Liver (tissue), 10 donors: ENCODE measurements at places on chromosomes 5 and 9. TPM values are rescaled to one million over a fixed set of nuclear protein-coding genes. Genes with fewer than 3 reads are reported as not detected.

GRCh38 chr5:14503017-14503680 lies 78.4 kb upstream of the OTULINL start:
- DNase-seq = no peak

DNA sequence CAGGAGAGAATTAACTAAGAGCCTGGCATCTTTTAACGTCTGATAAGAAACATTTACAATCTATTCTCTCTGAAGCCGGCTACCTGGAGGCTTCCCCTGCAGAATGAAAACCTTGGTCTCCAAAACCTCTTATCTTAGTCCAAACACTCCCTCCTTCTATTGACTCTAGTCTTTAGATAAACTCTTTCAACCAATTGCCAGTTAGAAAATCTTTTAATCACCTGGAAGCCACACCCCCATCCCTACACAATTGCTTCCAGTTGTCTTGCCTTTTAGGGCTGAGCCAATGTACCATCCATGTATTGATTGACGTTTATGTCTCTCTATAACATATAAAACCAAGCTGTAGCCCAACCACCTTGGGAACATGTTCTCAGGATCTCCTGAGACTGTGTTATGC lies 1343.1 kb upstream of the C9orf72 start:
- DNase-seq = no peak

DNA sequence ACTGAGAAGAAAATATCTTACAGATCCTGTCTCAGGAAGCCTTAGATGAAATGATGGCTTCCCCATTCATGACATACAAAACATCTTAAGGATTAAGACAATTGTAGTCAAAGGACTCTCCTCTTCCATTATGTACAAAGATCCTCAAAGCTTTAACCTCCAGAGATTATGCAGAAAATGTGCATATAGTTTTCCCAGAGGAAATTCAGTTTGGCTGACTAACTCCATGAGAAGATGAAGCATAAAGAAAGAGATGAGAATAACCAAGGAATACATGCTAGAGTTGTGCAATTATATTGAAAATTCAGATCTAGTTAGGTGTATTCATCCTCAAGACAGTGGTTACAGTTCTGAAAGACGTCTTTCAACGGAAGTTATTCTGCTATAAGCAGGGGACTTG lies 18.6 kb upstream of the NDUFS4 start:
- no peak for DNase-seq

DNA sequence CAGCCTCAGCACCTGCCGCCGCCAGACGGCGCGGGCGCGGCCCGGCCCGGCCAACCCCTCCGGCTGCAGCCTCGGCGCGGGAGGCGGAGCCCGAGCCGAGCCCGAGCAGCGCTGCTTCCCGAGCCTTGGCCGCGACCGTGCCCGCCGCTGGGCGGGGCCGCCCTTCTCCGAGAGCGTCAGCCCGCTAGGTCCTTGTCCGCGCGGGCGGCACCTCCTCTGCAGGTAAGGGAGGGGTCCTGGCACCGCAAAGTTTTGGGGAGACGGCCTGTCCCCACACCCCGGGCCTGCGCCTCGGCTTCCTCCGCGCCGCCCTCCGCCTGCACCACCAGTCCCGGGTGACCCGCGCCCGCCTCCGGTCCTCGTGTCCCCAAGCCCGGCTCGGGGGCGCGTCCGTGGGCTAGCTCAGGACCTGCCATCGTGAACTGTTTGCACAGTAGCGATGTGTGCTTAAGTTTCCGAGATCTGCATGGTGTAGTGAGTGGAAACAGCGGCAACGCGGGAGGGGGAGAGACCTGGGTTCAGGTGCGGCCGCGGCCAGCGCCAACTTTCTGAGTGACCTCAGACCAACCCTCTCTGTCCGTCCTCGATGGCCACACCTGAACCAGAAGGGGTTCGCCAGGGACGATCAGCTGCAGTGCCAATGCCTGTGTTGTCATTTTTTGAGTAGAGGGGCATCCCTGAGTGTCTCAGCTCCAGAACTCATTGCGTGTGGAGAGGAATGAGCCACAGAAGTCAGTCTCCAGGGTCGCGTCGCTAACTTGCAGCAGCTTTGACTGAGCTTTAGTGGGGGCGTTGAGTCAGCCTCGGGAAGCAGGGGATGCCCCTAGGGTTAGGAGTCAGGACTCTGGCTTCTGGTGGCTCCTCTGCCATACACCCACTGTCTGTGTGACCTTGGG lies at the start of gene FRMPD1:
Gene FRMPD1, plus strand, starts transcription at position 82 of the 896 bp plus-strand sequence. CDS start 41,688 bp downstream, outside the sequence.
- peak; percentile 71 for DNase-seq

DNA sequence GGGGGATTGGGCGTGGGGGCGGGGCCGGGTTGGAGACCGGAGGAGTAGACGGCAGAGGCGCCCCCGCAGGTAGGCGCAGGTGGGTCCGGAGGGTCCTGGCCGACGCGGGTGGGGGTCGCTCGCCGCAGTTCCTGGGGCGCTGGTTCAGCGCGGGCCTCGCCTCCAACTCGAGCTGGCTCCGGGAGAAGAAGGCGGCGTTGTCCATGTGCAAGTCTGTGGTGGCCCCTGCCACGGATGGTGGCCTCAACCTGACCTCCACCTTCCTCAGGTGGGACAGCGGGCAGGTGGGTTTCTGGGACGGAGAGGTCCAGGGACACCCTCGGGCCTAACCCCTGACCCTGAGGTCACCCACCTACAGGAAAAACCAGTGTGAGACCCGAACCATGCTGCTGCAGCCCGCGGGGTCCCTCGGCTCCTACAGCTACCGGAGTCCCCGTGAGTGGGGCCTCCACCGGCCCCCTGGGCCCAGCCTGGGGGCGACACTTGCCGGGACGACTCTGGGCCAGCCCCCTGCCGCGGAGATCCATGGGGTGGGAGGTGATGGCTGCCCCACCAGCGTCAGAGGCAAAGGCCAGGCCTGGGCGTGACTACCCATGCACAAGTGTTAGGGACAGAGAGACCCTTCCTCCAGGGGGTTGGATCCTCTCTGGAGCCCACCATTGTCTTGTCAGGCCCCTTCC lies 1.7 kb downstream of the PTGDS start:
- DNase-seq = no peak

DNA sequence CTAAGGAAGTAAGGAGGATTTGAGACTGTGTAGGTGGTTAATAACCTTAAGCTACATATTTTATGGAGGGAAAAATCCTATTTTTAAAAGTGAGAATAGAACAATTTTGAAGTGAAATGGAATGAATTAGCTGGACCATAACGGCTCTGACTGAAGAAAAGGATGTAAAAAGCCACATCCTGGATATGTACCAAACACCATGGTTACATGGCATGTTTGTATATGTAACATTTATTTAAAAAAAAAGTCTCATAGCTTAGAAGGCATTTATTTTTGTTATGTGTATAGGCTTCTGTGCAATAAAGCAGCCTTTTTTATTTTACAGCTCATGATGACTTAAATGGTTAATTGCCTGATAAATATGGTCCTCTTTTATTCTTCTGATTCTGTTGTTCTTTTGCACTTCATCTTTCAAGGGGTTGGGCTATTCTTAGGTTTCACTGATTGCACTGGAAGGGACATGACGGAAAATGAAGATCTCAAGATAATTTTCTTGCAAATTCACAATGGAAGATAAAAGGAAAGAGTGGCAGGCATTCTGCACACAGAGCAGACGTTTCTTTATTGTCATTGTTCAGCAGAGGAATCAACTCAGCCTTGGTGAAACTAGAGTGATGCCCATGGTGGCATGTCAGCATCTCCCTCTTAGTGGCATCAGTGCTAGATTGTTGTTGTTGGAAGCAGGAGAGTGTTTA lies 63.1 kb downstream of the DOCK8 start:
- DNase-seq = no peak

The STKLD1 gene
- total RNA-seq = 0.37 TPM

- DNase-seq = peak; percentile 55
These were observed 2.0 kb downstream of the PROB1 start for GRCh38 chr5:139392678-139393496.

GRCh38 chr9:93667627-93668026 lies 91.2 kb downstream of the PHF2 start:
- DNase-seq = no peak

GRCh38 chr9:18067548-18068120 lies 406.3 kb upstream of the ADAMTSL1 start:
- DNase-seq = no peak

- no peak for DNase-seq
These were observed 100.6 kb downstream of the ICE1 start for GRCh38 chr5:5523066-5523505.

The SPATA24 gene
- 1.8 TPM for total RNA-seq

DNA sequence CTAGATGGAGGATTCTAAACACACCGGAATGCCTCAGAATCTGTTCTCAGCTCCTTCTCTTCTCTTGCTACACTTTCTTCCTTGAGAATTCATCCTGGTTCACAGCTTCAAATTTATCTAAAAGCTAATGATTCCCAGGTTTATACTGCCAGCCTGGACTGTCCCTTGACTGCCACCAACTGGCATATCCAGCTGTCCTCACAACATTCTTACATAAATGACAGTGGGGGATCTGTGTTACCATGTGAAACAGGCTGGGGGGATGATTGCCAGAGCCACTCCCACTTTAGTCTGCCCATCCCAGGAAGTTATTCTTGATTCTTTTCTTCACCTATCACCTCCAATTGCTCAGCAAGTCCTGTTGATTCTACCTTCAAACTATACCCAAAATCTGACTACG lies 27.2 kb upstream of the ZFR start:
- DNase-seq = no peak

GRCh38 chr5:95564450-95564849 lies 9.5 kb downstream of the ARSK start:
- no peak for DNase-seq

- no peak for DNase-seq
These were observed 7.2 kb upstream of the SFXN1 start for GRCh38 chr5:175471196-175471595.

GRCh38 chr5:124771761-124772160 lies 25.3 kb upstream of the ZNF608 start:
- DNase-seq = no peak

DNA sequence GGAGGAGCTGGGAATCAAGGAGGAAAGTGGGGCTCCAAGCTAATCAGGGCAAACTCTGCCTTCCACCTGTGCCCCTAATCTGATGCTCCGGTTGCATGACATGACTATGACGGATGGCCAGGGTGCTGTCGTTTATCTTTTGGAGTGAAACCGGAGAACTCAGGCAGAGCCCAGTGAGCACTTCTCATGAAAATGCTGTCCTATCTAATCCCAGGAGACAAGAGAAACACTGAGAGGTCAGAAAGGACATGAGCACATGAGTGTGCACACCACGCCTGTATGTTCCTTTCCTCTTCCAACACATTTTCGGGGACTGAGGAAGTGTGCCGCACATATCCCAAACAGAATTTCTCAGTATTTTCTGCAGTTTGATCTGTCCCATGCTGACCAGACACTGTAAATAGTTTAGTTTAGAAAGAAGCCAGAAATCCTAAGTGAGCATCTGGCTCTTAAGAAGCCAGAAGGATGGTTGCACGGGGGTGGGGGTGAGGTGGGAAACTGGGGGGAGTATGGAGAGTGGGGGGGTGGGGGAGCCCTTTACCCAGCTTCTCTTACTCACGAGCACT lies 217.1 kb downstream of the TSSK1B start:
- DNase-seq = no peak

The MUSK gene
- 0.05 TPM for total RNA-seq

- no peak for DNase-seq
These were observed 23.2 kb downstream of the PRUNE2 start for GRCh38 chr9:76882686-76883085.

The IFNA6 gene
- total RNA-seq = not detected

DNA sequence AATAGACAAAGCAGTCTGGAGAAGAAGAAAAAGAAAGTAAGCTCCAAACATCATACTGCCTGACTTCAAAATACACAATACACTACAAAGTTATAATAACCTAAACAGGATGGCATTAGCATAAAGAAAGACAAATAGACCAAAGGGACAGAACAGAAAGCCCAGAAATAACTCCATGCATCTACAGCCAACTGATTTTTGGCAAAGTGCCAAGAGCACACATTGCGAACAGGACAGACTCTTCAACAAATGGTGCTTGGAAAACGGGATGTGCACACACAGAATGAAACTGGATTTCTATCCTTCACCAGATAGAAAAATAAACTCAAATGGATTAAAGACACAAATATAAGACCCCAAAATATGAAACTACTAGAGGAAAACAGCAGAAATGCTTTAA lies 66.6 kb upstream of the SPATA31E1 start:
- DNase-seq = no peak

- DNase-seq = no peak
These were observed 11.8 kb downstream of the TMEM38B start for GRCh38 chr9:105706156-105706555.

The PCDHA11 gene
- total RNA-seq = under 0.01 TPM

DNA sequence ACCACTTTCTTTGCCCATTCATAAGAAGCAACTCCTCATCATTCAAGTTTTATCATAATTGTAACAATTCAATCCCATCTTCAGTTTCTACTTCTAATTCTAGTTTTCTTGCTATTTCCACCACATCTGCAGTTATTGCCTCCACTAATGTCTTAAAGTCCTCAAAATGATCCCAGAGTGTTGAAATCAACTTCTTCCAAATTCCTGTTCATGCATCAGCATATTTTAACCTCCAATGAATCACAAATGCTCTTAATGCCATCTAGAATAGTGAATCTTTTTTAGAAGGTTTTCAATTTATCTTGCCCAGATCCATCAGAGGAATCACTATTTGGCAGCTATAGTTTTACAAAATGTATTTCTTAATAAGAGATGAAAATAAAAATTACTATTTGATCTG lies 3.2 kb upstream of the SRP19 start:
- DNase-seq = no peak

The TAS2R1 gene
- not detected for total RNA-seq

The F2R gene
- 9.0 TPM for total RNA-seq

- no peak for DNase-seq
These were observed 47.5 kb downstream of the STX17 start for GRCh38 chr9:99953861-99954507.

The NUTM2F gene
- under 0.01 TPM for total RNA-seq

The BARHL1 gene
- not detected for total RNA-seq

The SLC45A2 gene
- not detected for total RNA-seq

The MARCOL gene
- not detected for total RNA-seq

GRCh38 chr5:134141331-134142050 lies 27.0 kb downstream of the TCF7 start:
- peak; percentile 9 for DNase-seq

DNA sequence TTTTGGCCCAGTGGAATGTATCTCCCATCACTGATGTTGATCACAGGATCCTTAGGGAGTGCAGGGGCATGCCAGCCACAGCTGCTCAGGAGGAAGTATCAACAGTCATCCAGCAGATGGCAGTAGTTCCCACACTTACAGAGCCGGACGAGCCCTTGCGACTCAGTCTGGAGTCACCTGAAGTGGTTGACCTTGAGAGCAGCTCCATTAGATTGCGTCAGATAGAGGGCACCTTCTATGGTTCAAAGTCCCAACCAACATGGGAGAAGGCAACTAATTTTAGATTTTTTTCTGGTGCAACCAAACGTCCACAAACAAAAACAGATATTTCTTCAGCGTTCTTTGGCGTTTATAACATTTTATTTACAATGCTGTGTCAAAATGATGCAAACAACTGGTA lies 124.5 kb downstream of the EGFLAM start:
- peak; percentile 52 for DNase-seq

The IL13 gene
- not detected for total RNA-seq

GRCh38 chr9:37407468-37407867 lies 15.0 kb upstream of the GRHPR start:
- no peak for DNase-seq

The PCDH12 gene
- 4.9 TPM for total RNA-seq
